Activated CD8-positive, alpha-beta memory T cell treated with anti-CD3 and anti-CD28 coated beads for 24 hours (primary cell): ENCODE measurements at places on chromosomes 1 and 21.

DNA sequence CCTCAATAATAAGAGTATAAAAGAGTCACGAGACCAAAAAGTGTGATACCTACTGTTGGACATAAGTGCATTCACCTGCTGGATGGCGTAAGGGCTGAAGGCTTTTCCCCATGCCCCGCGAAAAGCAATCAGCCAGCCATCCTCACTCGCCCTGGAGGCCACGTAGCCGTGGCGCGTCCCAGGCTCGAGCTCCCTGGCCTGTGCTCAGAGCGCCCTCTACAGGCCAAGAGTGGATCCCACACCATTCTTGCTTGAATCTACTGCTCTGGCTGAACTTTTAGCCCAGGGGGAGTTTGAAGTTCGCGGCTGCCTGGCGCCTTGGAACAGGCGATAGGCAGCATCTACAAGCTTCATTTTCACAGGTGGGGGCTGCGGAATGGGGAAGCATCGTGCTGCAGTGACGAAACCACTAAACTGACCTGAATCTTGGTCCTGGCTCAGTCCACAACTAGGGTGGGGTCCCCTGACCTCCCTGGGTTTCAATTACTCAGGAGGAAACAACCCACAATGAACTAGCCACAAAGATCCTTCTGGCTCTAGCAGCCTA is 70.3 kb upstream of the SERBP1 start:
- peak; percentile 95 for DNase-seq

DNA sequence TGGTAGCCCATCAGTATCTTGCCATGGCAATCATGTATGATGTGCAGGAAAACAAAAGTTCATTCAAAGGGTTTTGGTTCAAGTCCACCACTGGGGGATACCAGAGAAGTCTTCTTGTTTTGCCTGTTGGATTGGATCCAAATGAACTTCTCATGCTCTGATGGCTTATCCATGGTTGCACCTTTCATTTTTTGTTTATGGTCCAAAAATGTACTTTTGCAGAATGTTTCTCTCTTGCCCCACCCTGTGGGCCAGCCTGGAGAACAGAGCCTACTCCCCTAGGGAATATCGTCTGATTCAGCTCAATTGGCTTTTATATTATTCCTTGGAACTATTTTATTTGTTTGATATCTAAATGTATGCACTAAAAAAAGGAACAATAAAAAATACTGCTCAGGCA is 20.1 kb upstream of the CLCA1 start:
- no peak for DNase-seq

GRCh38 chr1:18005238-18005637 is 102.4 kb upstream of the IGSF21 start:
- DNase-seq = no peak

- DNase-seq = no peak
These were observed 2.9 kb downstream of the AJAP1 start for GRCh38 chr1:4657244-4657789.

GRCh38 chr1:215052256-215053015 is 30.1 kb upstream of the KCNK2 start:
- no peak for DNase-seq

GRCh38 chr1:231665726-231666125 is 39.1 kb downstream of the DISC1 start:
- no peak for DNase-seq

- DNase-seq = peak; percentile 9
These were observed 452.9 kb downstream of the MATN1 start for GRCh38 chr1:30270461-30270860.
